ENCODE measurements at places on chromosomes 3 and 15.

GRCh38 chr15:97708252-97708651 is 252.3 kb upstream of the ARRDC4 start:
- DNase-seq = no peak

GRCh38 chr3:185420762-185421161 is 57.8 kb downstream of the MAP3K13 start:
- peak; percentile 82 for DNase-seq

- no peak for DNase-seq
Observed at GRCh38 chr3:33023176-33024136, 72.0 kb downstream of the CCR4 start.

DNA sequence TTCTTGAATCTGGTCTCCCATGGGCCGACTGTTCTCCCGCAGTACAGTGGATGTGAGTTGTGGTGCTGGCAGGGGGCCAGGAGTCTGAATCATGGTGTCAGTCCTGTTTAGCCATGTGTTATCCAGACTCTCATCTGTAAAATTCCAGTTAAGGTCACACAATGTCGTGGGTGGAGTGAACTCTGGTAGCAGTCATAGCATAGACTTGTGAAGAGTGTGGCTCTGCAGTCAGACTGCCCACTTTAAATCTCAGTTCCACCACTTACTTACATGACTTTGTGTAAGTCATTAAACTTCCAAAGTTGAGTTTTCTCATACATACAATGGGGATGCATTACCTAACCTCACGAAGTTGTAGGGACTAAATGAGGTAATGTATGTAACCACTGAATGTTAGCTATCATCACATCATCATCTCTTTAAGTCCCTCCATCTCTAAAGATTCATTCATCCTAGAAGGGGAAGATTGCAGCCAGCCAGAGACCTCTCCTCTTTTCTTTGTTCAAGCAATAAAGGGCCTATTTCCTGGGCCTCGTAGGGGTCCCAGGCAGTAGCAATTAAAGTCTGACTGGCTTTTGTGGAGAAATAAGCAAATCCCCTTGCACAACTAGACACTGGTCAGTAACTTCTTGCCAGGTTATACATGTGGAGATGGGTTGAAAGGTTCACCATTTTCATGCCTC is 93.9 kb downstream of the PCCB start:
- no peak for DNase-seq

DNA sequence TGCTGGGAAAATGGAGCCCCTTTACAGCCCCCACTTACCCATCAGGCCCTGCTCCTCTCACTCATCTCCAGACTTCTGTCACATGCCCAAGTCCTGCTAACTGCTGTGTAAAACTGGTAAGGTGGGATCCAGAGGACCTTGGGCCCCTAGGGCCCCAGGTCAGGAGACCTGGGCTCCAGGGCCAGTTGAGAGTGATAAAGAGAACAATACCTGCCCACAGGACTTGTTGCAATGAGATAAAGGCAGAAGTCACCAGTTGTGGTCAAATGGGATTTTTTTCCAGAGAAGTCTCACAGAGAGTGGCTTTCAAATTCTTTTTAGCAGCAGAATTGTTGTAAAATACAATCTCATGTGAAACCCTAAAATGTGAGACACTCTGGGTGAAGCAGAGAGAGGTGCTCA is 753 bp downstream of the FURIN start:
- no peak for DNase-seq

GRCh38 chr3:144358191-144358590 is 386.6 kb downstream of the DIPK2A start:
- DNase-seq = no peak

DNA sequence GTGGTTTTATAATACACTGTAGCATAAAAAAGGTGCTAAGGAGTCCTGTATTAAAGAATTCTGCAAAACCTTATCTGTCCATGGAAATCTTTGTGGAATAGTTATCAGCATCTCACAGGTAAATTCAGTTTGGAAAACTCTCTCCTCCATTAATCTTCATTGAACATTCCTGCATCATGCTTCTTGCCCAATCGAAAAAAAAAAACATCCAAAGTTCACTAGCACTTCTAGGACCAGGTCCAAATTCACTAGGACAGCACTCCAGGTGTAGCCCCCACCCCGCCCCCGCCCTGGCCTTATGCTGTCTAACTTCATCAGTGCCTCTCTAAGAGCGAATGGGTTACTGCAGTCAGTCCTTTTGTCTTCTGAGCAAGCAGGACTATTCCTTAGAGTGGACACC is 138.6 kb downstream of the PLD1 start:
- DNase-seq = no peak

DNA sequence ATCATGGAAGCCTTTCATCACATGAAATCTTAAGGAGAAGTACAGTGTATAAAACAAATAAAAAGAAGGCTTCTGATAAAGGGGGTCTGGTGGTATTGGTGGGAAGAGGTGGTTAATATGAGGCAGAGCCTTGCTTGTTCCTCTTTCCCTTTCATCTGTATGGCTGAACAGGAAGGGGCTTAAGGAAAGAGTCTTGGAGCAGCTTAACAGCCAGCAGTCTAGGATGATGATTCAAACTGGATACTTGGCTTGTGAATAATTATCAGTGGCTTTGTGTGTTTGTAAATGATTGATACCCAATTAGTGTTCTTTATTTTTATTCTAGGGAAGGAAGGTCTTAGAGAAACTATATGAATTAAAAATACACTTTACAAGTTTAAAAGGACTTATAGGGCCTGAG is 29.1 kb upstream of the TCAIM start:
- DNase-seq = no peak

DNA sequence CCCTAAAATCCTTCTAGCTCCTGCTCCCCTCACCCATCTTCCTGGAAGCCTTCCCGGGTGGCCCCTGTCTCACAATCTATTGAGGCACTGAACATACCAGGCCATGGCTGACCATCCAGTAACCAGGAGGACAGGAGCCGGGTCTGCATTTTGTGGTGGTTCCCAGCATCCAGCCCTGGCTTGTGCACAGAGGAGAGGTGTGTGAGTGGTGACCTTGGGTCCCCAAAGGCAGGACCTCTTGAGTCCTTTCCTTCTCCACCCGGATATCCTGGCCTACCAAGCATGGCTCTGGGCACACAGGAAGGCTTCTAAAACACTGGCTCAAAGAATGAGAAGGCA is 7.8 kb downstream of the CSK start:
- DNase-seq = no peak

- no peak for DNase-seq
Observed at GRCh38 chr3:129827765-129828164, 65.7 kb downstream of the TMCC1 start.

GRCh38 chr3:139322346-139322745 is 21.5 kb upstream of the MRPS22 start:
- no peak for DNase-seq

DNA sequence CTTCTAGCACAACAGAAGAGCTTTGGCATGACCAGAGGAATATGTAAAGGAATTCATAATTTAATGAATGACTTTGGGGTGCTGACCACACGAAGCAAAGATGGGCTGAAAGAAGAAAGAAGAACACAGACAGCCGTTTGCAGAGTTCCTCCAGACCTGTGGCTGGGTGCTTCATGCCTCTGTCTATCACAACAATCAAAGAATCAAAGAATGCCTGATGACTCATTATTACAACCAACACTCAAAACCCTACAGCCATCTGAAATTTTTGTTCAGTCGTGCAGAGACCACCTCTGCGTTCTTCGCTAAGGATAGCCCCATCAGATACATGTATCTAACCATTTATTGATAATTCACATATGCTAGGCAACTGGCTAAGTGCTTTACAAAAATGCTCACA is 129.0 kb upstream of the PRICKLE2 start:
- DNase-seq = no peak

DNA sequence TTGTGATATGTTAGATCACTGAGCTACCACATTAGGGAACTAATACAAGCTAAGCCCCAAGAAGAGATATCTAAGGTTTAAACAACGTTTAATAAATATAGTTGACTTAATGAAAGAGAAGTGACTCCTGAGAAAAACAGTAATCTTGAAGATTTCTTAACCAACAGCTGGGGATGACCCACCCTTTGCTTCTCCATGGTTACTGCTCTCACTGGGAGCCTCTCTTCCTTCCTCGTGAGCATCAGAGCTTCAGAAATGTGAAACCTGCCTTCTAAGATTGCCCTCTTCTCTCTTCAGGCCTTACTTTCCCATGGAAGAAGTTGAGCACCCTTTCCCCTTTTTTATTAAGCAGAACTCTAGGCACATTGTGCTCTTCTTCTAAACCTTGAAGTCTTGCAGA is 132.2 kb upstream of the NR2E3 start:
- no peak for DNase-seq

DNA sequence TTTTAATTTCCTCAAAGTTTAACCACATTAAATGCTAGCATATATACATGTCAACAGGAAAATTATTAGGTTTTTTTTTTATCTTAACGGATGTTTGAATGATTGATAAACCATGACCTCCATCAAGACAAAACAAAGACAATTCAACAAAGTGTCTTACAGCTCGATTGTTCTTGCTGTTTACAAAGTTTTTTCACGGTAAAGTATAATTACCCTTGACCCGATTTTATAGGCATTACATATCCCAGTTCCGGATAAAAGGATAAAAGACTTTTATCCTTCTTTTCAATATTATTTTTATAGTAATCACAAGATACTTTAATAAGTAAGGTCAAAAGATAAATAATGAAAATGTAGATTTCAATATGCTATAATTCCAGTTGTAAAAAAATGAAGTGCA is 96.9 kb downstream of the RORA start:
- no peak for DNase-seq

GRCh38 chr3:105620236-105620635 is 248.6 kb downstream of the CBLB start:
- no peak for DNase-seq

- DNase-seq = no peak
Observed at GRCh38 chr15:68503791-68504680, 72.1 kb upstream of the ITGA11 start.

GRCh38 chr15:93478947-93479346 is 389.9 kb upstream of the RGMA start:
- no peak for DNase-seq

DNA sequence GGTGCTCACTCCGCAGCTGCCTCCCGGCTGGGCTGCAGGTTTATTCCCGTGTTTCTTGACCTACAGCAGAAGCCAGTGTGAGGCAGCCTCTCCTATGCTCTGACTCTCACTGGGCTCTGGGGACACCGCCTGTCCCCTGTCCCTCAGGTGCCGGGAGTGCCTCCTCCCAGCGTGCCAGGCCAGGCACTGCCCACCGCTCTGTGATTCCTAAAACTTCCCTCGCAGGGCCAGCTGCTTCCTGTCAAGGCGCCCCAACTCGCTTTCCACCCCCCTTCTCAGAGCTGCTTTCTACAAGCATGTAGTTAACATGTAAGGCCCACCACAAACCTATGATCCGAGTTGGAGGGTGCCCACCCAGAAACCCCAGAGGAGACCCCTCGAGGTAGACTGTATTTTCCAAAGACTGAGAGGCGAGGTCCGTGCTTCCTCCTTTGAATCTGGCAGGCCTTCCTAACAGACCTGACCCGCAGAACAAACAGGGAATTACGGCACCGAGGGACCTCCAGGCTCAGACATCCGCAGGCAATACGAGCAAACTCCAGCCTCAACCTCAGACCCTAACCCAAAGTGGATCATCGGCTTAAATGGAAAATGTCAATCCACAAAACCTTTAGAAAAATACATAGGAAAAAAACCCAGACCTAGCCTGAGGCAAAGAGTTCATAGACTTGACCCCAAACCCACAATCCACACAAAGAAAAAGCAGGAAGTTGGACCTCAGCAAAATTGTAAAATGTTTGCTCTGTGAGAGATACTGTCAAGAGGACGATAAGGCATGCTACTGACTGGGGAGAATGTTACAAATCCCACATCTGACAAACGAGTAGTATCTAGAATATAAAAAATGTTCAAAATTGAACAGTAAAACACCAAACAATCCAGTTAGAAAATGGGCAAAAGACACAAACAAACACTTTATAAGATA is 121.3 kb upstream of the IQSEC1 start:
- DNase-seq = no peak

- no peak for DNase-seq
Observed at GRCh38 chr3:33884701-33885100, 86.3 kb downstream of the PDCD6IP start.

GRCh38 chr15:63501256-63502089 is 2.9 kb upstream of the USP3 start:
- DNase-seq = no peak

DNA sequence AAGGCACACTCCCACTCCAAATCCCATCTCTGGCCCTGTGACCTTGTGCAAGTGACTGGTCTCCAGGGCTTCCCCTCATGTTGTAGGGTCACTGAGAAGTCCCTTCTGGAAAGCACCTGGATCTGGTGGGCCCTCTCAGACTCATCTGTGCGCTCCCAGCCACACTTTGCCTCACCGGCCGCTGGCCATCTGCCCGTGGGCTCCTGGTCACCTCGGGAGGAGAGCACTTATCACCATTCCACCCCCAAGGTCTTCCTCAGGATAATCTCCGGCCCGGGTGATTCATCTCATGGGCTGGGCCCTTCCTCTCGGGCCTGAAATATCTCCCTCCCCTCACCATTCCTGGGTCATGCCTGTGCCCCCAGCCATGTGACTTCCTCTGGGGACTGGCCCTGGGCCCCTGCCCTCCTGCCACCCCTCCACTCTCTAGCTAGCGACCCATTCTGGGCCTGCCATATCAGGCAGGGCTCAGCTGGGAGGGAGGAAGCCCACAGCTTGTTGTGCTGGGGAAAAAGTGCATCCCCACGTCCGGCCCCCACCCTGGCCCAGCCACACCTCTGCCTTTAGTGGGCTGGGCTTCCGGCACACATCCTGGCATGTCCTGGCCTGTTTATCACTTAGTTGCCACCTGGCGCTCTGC is 10.6 kb upstream of the WNT7A start:
- no peak for DNase-seq

- no peak for DNase-seq
Observed at GRCh38 chr3:130459944-130460343, 57.0 kb upstream of the COL6A6 start.

GRCh38 chr3:106678657-106679390 is 698.4 kb upstream of the CCDC54 start:
- DNase-seq = no peak

GRCh38 chr15:26050984-26051383 is 187.9 kb upstream of the ATP10A start:
- no peak for DNase-seq

GRCh38 chr3:119826711-119827608 is 45.1 kb downstream of the NR1I2 start:
- no peak for DNase-seq

GRCh38 chr3:101685870-101686307 is 629 bp downstream of the RPL24 start:
- DNase-seq = no peak

Data from NCI-H1694 (cell line).